Glomerular endothelial cell (primary cell): ENCODE measurements at places on chromosomes 6 and 20. TPM values are rescaled to one million over a fixed set of nuclear protein-coding genes. Genes with fewer than 3 reads are reported as not detected.

DNA sequence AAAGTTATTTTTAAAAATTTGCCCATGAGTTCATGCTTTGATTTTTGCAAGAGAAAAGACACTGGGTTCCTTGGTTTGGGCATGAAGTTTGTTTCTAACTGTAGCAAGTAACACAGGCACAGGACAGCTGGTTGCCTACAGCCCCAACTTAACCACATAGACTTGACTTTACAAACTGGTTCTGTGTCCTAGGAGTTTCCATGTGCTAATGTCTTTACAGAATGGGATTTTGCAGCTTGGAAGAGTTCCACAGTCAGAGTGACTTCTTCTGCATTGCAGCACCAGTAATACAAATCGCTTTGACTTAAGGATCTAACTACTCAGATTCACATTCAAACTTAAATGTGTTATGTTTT is 44.3 kb downstream of the OR2B2 start:
- DNase-seq: no peak

DNA sequence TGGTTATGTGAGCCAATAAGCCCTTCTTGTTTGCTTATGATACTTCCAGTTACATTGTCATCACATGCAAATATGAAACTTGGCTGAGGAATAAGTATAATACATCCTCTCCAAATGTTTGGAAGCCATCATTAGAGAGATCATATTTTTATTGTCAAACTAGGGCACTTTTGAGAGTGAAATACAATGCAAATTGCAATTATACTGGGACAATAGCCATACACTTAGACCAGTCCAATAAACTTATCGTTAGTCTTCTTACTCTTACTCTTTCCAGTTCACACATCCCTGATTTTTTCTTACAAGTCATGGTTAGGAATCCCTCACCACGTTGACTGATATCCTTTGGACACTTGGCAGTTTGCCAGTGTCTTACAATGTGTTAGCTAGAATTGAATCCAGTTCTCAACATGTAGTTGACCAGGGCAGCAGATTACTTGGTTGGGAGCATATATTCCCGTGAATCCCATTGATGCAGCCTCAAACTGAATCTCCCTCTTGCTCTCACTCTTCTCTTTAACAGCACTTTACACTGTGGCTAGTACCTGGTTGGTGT is 519.7 kb upstream of the ID4 start:
- DNase-seq: no peak

DNA sequence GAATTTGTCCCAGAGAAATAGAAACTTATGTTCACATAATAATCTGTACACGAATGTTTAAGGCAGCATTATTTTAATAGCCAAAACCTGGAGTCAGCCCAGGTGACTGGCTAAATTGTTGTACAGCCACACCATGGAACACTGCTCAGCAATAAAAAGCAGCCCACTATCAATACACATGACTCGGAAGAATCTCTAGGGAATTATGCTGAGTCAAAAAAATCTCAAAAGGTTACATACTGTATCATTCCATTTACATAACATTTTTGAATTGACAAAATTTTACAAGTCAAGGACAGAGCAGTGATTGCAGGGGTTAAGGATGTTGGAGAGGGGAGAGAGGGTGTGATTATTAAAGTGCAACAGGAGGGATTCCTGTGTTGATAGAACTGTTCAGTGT is 163.4 kb downstream of the UBE3D start:
- DNase-seq: no peak

- DNase-seq: no peak
Measured at GRCh38 chr6:130128326-130128725, 94.4 kb downstream of the SAMD3 start.

- DNase-seq: no peak
Measured at GRCh38 chr20:36179170-36179945, 24.8 kb downstream of the EPB41L1 start.

DNA sequence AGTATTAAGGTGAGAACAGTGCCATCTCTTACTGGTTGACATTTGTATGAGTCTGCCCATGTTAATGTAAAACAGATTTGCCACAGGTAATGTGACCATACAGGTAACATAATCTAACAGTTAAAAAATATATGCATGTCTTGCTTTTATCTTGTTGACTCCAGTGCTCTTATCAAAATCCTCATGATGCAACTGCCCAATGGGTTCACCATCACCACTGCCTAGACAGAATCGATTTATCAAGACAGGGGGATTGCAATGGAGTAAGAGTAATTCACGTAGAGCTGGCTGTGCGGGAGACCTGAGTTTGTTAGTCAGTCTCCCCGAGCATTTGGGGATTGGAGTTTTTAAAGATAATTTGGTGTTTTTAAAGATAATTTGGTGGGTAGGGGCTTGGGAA is 19.2 kb downstream of the SNX9 start:
- DNase-seq: no peak

DNA sequence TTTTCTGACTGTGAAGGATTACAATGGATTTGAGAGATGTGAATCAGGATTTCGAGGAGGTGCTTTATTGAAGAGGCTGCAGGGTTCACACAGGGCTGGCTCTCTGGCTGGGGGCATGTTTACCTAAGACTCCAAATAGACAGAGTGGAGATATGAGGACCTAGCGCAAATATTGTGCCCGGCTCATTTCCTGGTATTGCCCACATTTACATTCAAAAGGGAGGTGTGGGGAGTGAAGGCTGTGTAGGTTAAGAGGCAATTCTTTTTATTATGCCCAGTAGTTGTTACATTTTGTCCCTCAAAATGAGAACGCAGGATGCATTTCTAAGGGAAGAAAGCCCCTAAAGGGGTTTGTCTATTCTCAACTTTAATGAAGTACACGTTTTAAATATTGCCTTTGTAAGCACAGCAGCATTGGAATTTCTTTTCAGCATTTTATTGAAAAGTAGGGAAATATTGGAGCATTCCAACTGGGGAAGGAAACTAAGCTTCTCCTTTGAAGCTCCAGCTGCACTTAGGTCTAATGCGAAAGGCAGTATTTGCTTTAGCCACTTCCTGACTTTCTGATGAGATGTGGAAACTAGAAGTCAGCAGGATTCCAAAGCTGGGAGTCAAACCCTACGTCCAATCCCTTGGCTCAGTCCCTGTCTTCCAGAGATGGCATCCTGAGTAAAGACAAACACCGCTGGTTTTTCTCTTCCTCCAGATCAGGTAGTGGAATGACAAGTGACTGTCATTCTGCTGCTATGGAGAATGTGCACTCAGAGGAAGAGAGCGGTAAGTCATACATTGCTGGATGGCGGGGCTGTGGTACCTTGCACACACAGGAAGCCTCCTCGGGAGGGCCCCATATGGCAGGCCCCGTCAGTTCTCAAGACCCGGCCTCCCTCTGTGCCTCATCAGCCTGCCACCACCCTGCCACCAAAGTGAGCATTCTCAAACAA is 70.7 kb downstream of the MYB start:
- no peak for DNase-seq

GRCh38 chr6:138529478-138529877 is 30.2 kb upstream of the NHSL1 start:
- no peak for DNase-seq

DNA sequence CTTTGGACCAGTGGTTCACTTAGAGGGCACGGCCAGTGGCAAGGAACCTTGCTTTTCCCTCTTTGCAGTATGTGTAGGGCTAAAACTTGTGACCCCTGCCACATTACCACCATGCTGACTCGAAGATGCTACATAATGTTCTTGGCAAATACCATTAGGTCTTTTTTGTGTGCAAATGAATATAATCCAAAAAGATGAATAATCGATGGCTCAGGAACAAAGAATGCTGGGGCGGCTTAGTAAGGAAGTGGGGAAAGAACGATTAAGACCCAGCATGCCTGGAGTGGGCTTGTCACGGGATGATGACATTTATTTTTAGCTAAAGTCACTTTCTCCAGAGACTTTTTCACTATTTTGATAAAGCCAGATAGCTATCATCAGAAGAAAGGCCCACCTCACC is 23.1 kb downstream of the CMTR1 start:
- no peak for DNase-seq

DNA sequence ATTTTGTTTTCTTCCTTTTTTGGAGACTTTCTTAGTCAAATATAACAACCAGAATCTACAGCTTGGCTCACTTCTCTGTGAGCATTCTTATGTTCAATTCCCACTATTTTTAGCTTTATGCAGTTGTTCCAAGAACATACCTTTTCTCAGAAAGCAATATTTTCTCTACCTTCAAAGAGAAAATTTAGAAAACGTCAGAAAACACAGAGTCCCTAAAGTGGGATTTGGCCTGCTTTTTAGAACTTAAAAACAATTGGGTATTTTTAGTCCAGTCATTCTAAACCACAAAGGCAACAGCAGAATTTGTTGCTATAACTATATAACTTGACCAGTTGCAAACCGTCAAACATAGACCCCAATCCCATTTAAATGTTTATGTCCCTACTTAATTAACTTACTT is 133.1 kb downstream of the MOXD1 start:
- no peak for DNase-seq

The FKBP1C gene
- total RNA-seq: 0.41 and 0.73 TPM in 2 replicates

DNA sequence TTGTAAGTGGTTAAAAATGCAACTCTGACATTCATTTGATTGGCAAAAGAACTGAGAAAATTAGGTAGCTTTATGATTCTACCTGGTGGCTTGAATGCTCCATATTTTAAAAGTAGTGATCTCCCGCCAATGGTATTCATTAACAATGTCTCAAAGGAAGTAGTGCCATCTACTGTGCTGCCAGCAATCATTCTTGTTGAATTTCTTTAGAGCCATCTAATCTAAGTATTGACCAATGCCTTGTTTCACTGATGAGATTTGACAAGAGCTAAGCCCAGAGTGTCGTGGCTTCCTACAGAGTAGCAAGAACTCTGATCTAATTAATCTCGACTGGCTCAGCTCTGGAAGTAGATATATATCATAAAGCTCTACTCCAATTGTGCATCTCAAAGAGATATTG is 696.7 kb downstream of the C6orf118 start:
- DNase-seq: no peak

The PRPH2 gene
- total RNA-seq: 0.15 and 0.29 TPM in 2 replicates

- no peak for DNase-seq
Measured at GRCh38 chr6:112016320-112016719, 37.6 kb upstream of the CCN6 start.

DNA sequence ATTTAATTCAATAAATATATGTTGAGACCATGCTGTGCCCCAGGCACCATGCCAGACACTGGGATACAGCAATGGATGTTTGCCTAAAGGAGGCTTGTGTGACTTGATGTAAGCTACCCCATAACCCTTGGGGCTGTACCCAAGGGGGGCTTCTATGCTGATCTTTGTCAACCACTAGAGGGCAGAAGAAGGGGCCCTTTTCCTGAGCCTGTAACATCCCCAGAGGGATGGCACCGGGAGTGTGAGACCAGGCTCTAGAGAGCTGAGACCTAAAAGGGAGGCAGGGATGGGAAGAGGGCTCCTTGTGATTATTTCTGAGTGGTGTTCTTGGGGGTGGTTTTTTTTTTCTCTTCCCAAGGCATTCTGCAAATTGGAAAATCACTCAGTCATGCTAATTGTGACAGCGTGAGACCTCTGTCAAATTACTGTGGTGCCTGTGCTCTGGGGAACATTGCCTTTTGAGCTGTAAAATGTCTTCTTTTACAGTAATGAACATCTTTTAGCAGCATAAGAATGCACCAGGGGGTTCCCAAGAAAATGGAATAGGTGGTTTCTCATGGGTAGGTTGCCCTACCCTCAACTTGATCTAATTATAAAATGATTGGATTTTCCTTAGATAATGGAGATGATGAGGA is 138.7 kb upstream of the SLC24A3 start:
- DNase-seq: no peak

The OGFR gene
- total RNA-seq: 72.3 and 79.7 TPM in 2 replicates

The FAM209A gene
- not detected in 2 replicates for total RNA-seq

GRCh38 chr20:53708129-53708968 is 114.7 kb upstream of the ZNF217 start:
- no peak for DNase-seq

DNA sequence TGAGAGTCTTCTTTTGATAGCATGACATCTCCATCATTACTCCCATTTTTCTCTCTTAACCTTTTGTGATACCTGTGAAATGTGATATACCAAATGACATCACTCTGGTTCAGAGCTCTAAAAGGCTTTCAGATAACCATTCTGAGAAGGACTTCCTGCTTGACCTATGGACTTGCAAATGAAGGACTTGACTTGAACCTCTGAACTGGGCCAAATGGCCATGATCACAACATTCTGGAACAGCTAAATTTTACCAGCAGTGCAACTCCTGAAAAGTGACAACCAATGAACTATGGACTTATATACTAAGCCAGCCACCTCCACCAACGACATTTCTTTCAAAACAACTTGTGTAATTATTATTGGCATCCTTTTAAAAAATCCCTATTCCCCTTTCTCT is 1085.8 kb upstream of the CITED2 start:
- no peak for DNase-seq

GRCh38 chr6:100845676-100846075 is 35.5 kb downstream of the ASCC3 start:
- no peak for DNase-seq

- DNase-seq: no peak
Measured at GRCh38 chr6:3585320-3585935, 128.6 kb upstream of the SLC22A23 start.

The GSTA3 gene
- total RNA-seq: not detected in 2 replicates

GRCh38 chr6:167798453-167798852 is 28.3 kb upstream of the AFDN start:
- DNase-seq: no peak

The PPP1R16B gene
- total RNA-seq: 56.4 and 132 TPM in 2 replicates

GRCh38 chr6:15842727-15843117 is 179.9 kb upstream of the DTNBP1 start:
- no peak for DNase-seq

DNA sequence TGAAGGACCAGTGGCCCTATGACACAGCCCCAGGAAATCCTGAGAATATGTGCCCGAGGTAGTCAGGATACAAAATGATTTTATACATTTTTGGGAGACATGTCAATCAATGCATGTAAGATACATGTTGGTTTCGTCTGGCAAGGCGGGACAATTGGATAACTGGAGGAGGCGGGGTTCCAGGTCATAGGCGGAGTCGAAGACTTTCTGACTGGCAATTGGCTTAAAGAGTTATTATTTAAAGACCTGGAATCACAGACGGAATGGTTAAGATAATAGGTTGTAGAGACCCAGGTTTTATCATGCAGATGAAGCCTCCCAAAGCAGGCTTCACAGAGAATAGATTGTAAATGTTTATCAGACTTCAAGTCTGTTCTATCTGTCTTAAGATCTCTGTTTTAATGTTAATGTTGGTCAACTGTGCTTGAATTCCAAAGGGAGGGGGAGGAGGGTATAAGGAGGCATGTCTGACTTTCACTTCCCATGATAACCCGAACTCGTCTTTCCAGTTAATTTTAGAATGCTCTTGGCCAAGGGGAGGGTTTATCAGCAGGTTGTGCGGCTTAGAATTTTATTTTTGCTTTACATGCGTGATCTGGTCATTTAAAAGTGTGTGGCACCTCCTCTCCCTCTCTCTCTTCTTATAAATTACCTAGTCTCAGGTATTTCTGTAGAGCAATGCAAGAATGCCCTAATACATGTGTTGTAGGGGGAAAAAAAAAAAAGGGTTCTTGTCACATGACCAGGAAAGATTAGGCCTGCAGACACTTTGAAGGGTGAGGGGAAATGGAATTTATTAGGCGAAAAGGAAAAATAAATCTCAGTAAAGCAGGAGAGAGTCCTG is 230.7 kb downstream of the NFATC2 start:
- DNase-seq: no peak

The TFAP2B gene
- total RNA-seq: 0.82 TPM in 1 of 2 replicates, not detected in the other

The NKAPL gene
- total RNA-seq: 0.99 and 2.8 TPM in 2 replicates
